Bone marrow (tissue), 2 donors: ENCODE measurements at places on chromosomes 4 and X.

- no peak for DNase-seq
These were observed 76.9 kb upstream of the SCOC start for GRCh38 chr4:140296335-140297220.

- DNase-seq: no peak
These were observed 142.7 kb downstream of the RPA4 start for GRCh38 chrX:97026406-97026805.

GRCh38 chrX:153374426-153374825, 26.7 kb downstream of the PNMA6E start:
- no peak for DNase-seq

- DNase-seq: no peak
These were observed 48.7 kb downstream of the CLOCK start for GRCh38 chr4:55498051-55498450.

- DNase-seq: no peak
These were observed 36.7 kb upstream of the KLHL13 start for GRCh38 chrX:118153270-118153669.

GRCh38 chrX:69321006-69321655, 155.9 kb upstream of the PJA1 start:
- no peak for DNase-seq
